Substantia nigra (tissue), 51 donors: ENCODE measurements at places on chromosomes 11 and 22.

- DNase-seq: no peak
Measured at GRCh38 chr11:68296344-68297051, 15.9 kb upstream of the LRP5 start.

GRCh38 chr11:44219830-44220796 lies 89.8 kb downstream of the ALX4 start:
- no peak for DNase-seq

GRCh38 chr22:40007853-40008710 lies 13.3 kb downstream of the FAM83F start:
- DNase-seq: no peak

DNA sequence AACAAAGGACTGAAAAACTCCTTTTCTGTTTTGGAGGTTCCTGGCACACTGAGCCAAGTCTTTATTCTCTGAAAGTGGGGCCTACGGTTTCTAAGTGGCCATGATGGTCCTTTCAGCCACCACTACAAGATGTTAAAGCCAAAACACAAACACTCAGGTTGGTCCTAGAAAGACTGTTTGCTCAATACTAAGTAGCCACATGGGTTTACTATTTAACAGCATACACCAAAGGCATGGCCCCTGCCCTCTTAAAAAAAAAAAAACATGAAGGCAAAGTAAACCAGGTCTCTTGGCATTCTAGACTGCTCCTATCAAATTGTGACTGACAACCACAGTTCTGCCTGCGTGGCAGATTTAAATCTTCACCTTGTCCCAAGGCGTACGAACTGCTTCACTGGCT lies 123.6 kb upstream of the BID start:
- DNase-seq: no peak

GRCh38 chr11:130499828-130500227 lies 51.4 kb downstream of the ADAMTS15 start:
- DNase-seq: no peak

GRCh38 chr11:8697054-8697453 lies 14.5 kb downstream of the RPL27A start:
- no peak for DNase-seq

DNA sequence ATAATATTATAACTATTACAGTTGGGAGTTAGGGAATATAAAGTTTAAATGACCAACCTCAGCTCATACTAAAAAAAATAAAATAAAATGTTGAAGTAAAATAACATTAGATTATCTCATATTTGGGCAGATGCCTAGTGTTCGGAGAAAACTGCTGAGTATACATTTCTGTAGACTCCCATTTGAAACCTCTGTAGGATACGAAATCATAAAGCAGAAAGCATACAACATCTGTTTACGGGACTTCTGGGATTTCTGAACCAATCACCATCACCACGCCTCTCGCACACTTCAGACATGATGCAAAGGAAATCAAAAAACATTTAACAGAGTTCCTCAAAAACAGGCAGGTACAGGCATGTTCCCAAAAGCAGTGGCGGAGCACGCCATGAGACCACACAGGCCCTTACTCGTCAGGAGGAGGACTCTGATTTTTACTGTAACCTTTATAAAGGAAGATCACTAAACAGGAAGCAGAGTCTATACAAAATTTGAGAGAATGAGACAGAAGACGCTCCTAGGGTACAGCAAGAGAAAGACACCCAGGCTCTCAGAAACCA lies 8.6 kb downstream of the ZNF195 start:
- no peak for DNase-seq

DNA sequence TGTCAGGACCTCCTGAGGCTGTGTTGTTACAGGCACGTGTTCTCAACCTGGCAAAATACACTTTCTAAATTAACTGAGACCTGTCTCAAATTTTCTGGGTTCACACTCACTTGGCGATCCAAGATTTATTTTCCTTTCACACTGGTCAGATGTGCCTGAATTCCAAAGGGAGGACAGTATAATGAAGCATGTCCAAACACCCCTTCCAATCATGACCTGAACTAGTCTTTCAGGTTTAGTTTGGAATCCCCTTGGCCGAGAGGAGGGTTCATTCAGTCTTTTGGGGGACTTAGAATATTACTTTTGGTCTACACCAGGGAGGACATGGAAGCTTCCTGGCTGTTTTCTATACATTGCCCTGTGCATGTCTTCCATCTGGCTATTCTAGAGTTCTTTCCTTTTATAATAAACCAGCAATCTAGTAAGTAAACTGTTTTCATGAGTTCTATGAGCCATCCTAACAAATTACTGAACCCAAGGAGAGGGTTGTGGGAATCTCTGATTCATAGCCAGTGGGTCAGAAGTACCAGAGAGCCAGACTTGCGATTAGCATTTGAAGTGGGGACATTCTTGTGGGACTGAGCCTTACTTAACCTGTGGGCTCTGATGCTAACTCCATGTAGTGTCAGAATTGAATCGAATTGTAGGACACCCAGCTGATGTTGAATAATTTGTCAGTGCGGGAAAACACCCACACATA lies 14.8 kb upstream of the TMEM216 start:
- DNase-seq: no peak

DNA sequence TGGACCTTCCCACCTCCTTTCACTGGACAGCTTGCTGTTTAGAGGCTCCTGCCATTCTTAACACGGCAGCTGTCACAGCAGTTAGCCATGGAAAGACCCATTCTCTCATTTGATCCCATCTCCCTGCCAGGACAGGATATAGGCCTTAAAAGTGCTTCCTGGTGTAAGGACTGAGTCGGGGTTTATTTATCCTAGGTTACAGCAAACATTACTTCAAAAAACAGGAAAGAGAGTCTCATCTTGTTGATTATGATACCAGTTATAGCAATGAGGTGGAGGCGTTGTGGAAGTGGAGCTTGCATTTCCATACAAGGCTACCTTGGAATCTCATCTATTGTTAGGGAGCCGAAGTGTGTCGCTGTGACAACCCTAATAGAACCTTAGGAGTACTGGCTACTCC lies 17.4 kb upstream of the ETS1 start:
- DNase-seq: no peak

- DNase-seq: no peak
Measured at GRCh38 chr11:72908032-72908676, 93.9 kb downstream of the ATG16L2 start.

DNA sequence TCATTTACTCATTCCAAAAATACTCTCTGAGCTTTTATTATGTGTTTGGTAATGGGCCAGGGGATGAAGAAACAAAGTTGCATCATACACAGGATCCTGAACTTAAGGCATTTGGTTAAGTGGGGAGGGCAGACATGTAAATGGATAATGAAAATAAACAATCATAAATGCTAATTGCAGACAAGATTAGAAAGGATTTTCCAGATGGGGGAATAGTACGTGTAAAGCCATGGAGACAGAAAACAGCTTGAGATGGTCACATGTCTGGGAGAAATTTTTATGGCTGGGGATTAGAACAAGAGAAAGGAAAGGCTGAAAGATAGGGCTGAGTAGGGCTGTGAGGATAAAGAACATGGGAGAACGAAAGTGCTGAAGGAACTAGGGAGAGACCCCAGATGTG lies 534.3 kb upstream of the LARGE1 start:
- no peak for DNase-seq

DNA sequence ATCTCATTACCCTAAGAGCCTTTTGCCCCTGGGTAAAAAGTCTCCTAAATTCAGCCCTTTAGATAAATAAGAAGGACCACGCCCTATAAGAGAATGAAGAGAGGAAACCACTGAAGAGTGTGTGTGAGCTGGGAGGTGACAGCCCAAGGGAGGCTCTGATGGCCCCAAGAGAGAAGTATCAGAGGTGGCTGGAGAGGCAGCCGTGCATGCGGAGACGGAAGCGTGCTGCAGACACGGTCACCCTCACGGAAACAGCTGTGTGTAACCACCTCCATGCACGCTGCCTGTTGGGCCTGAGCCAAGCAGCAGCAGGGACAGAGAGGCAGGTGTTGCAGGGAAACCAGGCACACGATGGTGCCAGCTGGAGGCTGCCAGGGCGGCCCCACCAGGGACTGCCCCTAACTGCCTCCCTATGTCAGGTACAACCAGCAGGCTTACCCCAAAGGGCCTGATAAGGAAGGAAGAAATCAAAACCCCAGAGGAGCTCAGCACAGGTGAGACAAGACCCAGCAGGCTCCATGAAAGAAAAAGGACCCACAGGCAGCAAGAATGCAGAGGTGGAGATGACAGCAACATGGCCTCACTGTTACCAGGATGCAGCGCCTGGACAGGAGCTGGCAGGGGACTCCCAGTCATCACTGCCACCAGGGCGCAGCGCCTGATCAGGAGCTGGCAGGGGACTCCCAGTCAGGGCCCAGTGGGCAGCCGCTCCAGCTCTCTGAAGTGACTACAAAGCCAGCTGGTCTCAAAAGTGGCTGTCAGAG lies 7.8 kb downstream of the LARGE2 start:
- DNase-seq: no peak

DNA sequence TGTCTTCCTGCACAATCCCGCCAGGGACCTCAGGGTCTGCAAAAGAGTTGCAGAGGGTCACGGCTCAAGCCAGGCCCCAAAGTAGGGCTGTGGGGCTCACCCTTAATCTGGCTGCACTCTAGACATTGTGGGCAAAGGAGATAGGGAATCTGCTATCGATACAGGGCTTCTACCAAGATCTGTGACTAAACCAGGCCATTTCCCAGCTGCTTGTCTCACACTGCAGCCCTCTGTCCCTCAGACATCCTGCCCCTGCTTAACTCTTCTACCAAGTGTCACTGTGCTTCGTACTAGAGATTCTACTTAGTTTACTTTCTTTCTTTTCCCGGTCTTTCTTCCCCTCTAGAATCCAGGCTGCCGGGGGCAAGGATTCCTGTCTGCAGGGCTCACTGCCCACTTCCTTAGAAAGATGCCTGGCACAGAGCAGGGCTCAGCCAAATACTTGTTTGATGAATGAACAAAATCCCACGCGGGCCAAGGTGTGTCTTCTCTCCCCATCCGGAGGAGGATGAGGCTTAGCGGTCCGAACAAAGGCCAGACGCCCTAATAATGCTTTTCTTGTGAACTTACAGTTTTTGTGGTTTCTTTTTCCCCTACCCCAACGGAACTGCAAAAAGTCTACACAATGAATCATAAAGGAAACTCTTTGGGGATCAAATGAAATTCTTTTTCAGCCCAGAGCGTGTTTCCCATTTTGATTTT lies 61.3 kb upstream of the ANO1 start:
- DNase-seq: no peak

GRCh38 chr11:120057595-120058581 lies 80.0 kb downstream of the TRIM29 start:
- no peak for DNase-seq

DNA sequence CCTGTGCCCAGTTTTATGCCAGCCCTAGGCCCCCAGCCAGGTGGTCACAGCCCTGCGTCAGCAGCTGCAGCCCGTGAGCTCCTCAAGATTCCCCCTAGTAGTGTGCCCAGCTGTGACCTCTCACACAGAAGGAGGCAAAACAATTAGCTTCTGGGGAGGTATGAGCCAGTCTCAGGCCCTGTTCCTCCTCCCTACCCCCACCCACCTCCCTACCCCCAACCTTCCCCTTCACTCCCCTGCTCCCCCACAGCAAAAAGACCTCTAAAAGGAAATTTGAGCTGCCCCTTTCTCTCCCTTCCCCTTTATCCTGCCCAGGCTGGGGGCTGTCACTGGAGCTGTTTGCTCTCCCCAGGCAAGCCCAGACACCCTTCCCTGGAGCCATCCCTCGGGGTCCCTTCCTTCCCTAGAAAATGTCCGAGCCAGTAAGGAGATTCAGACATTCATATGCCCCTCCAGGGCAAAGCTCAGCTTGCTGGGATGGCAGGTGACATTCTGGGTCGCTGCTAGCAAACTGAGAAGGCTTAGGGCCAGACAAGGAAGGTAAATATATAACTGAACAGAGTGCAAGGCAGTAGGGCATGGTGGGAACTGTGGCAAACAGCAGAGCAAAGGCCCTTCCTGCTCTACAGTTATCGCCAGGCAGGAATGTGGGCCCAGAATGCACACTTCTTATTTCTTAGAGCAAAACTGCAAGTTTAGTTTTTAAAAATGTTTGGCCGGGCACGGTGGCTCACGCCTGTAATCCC lies 300.2 kb downstream of the MN1 start:
- no peak for DNase-seq

GRCh38 chr22:29806196-29806595 lies 31.9 kb downstream of the ASCC2 start:
- DNase-seq: no peak

DNA sequence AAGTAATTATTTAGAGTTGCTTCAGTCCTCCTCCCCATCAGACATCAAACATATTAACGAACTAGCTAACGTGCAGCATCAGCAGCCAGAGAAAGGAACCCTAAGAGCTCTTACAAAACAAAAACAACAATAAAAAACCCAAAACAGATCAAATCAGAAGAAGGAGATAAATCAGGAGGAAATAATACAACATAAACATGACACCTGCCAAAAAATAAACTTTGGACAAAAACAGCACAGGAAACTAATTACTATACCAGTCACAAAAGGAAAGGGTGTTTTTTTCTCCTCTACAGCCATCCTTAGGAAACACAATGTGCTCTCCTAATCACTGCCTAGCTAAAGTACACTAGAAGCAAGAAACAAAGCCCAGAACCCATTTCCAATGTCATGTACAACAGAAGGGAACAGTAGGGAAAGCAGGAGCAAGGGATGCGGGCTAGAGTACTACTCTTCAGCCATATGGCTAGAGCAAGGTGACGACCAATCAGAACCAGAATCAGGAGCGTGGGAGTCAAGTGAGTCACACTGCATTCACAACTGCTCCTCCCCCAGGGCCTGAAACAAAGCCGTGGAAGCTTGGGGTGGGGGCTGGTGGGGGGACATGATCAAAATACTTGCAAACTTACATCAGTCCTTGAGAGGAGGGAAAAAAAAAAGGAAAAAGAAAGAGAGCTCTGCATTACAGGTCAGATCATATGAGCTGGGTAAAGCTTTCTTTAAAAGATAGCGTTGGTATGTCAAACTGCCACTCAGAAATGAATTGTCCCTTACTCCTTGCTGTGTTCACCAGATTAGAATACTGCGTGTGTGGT lies 60.4 kb downstream of the LARGE2 start:
- DNase-seq: no peak

DNA sequence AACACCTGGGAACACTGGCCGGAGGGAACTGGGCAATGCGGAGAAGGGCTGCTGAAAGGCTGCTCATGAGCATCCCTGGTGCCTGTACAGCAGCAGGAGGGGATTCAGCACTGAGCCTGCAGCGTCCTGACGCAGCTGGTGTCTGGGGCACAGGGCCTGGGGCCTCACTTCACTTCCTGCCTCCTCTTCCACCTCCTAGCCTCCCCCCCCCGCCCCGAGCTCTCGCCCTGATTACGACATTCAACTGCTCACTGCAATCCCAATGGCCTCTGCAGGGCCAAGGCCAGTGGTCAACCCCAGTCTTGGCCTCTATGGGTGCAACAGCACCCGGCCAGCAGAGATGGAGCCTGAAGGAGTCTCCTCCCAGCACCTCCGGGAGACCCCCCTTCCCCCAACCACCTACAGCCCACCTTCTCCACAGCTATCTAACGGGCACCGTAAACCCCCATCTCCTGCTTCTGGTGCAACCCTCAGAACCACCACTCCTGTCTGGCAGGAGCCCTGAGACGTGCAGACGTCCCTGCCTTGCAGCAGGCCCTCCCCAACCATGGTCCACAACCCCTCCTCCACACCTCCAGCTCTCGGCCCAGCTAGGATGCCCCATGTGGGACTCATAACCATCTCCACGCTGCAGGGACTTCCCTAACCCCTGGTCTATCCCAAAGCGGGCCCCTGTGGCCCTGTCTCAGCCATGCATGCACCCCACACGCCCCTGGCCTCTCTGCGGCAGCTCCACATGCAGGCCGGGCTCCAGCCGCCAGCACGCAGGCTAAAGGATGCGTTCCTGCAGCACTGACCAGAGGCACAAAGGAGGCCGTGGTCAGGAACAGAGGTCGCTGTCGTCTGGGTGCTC lies 38.2 kb downstream of the BRD1 start:
- DNase-seq: no peak

- DNase-seq: no peak
Measured at GRCh38 chr22:22090650-22091399, 108.2 kb upstream of the TOP3B start.

GRCh38 chr22:41415554-41415953 lies 31.0 kb downstream of the TOB2 start:
- DNase-seq: no peak
